ENCODE measurements at places on chromosomes 7 and 10. TPM values are rescaled to one million over a fixed set of nuclear protein-coding genes. Genes with fewer than 3 reads are reported as not detected.

DNA sequence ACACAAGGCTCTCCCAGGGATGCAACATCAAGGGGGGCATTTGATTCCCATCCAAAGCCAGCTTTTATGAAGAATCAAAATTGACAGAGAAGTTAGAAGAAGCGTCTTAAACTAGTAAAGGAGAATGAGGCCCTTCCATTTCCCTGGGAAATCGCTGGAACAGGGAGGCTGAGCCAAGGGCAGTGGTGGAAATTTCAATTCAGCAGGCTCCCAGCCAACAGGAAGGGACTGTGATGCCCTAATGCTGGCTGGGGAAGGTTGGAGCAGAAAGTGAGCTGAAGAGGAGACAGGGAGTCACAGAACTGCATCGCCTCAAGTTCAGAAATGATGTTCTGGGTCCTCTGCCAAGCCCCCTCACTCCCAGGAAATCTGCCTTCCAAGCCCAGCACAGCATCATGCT, 517.3 kb downstream of the GRID1 start:
- no peak for DNase-seq

DNA sequence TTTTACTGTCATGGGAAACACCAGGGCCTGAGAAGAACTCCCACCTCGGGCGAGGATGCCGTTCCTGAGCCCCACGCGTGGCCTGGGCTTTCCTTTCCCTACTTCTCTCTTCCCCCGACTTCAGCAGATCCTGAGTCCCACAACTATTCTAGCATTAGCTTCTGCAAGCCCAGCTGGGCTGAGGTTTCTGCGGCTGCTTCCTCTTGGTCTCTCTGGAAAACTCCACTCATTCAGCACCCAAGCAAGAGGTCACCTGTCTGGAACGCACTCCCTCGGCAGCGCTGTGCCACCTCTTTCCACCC, 761 bp upstream of the DOCK1 start:
- no peak for DNase-seq

DNA sequence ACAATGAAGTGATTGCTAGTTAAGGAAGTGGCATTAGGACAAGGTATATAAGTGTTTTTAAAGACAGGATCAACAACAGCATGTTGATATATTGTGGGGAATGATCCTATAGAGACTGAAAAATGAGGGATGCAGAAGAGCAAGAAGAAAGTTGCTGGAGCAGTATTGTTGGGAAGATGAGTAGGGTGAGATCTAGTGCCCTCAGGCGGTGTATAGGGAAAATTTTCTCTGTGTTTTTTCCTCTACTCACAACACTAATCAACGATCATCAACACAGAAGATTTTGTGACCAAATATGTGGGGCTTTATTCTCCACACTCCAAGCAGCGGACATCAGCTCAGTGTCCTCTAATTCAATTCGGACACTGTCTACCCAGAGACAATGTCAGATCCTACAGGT, 9.6 kb upstream of the PTTG1IP2 start:
- no peak for DNase-seq

- no peak for DNase-seq
Measured at GRCh38 chr7:106381252-106381651, 96.5 kb upstream of the NAMPT start.

DNA sequence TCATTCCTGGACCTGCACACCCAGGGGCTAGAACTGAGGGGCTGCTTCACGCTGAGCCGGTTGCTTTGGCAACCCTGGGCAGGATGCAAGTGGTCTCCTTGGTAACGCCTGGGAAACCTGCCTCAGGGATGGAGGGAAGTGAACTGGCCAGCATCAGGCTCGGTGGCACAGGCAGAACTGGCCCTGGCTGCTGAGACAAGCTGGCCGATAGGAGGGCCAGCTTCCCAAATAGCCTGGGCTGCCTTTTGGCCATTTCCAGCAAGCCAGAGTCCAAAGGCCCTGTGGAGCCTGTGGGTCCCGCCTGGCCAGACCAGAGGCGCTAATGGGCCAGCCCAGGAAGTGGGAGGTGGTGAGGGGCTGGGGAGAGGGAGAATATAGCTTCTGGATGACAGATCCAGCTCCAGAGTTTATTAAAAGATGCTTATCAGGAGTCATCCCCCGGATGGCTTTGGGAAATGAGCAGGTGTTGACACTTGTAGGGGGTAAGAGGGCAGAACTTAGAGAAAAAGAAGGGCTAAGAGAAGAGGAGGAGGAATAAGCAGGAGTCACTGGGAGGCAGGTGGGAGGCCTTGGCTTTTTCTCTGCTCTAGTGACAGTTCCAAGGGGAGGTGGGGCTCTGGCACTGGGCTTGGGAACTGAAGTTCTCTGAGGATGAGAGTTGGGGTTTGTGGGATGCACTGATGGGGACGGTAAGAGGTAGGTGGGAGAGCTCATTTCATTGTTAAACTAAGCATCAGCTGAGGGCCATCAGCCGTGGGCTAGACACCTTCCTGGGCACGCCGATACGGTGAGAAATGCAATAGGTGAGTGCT, 9.6 kb downstream of the NEURL1 start:
- no peak for DNase-seq

- DNase-seq: peak; percentile 70
Measured at GRCh38 chr10:89959433-89960110, 258.2 kb downstream of the KIF20B start.

Gene ENKUR
- 0.22 TPM for total RNA-seq

Gene ERVW-1
- 0.19 TPM for total RNA-seq

Gene TLL2
- total RNA-seq: 7.6 TPM

Measured in astrocyte (in vitro differentiated cells and primary cell).